ENCODE measurements at places on chromosomes 11 and 22.

DNA sequence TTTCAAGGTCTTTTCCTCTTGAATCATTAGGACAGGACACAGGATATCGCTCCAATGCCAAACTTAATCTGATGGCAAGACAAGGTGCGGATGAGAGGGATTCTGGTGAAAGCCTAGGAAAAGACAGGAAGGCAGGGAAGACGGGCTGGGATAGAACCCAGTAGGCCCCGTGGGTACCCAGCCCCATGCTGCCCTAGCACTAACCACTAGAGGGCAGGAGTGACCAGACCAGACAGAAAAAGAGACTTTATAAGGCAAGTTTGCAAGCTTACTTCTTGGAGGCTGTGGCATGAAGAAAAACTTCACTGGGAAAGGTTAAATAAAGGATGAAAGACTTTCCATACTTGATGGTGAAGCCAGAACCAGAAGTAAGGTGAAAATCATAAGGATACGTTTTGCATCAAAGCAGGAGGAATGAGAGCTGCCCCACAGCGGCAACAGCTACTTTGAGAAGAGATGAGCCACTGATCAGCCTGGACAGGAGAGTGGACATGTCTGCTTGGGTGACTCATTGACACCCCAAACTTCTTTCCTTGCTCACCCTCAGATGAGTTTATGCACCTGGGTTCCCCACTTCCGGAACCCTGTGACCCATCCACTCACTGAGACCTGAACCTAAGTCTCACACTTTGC is 39.8 kb downstream of the SYN3 start:
- peak; percentile 20 for DNase-seq

- no peak for DNase-seq
Observed at GRCh38 chr11:135033540-135033939, 621.5 kb upstream of the B3GAT1 start.

GRCh38 chr11:43649501-43649900 is 31.0 kb upstream of the HSD17B12 start:
- DNase-seq: no peak

DNA sequence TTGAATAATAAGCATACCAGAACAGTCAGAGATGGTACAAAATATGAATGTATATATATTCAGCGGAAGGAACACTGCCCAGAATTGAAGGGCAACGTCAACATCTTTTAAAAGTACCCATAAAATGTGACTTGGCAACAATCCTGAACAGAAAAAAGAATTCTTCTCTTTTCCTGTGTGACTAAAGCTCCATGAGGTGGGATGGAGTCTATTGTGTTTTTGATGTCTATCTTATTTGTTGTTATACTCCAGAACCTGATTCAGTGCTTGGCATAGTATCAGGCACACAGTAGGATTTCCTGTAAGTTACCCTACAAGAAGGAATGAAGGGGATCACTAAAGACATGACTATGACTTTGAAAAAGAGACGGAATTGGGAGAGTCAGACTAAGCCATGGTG is 10.3 kb downstream of the LDLRAD3 start:
- DNase-seq: no peak

DNA sequence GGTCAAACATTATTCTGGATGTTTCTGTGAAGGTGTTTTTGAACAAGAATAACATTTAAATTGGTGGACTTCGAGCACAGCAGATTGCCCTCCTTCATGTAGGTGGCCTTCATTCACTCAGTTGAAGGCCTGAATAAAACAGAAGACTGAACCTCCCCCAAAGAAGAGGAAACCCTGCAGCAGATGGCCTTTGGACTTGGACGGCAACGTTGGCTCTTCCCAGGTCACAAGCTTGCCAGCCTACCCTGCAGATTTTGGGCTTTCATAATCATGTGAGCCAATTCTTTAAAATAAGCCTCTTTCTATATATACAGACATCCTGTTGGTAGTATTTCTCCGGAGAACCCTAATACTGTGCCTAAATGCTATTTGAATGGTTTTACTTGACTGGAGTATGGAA is 432.2 kb upstream of the NARS2 start:
- no peak for DNase-seq

DNA sequence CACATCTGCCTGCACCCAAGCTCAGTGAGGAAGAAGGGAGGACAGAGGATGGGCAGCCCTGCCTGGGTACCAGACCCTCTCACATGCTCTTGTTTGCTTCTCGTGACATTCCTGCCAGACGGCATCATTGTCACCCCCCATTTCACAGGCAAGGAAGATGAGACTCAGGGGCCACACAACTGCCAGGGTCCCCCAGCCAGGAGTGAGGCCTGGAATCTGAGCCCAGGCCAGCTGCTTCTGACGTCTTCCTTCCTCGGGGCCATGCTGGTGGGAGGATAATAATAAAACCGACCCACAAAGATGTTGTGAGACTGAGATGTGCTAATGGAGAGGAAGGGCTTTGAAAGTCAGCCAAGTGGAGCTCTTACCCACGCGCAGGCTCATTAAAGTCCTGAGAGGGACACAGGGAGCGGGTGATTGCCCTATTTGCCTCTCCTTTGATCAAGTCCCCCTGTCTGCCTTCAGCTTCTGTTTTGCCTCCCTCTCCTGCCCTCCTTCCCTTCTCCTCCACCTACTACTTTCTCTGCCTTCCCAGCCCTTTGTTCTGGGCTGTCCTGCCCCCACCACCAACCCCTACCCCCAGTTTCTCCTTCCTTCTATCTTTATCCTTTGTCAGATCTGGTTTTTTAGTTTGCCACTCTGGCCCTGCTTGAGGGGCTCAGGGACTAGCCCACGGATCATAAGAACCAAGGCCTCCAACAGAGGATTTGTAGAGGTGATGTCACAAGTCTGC is 62.7 kb downstream of the MCM5 start:
- DNase-seq: no peak
